ENCODE measurements at places on chromosomes 3 and 15.

GRCh38 chr3:49717211-49717958 is 2.1 kb downstream of the AMIGO3 start:
- no peak for DNase-seq

DNA sequence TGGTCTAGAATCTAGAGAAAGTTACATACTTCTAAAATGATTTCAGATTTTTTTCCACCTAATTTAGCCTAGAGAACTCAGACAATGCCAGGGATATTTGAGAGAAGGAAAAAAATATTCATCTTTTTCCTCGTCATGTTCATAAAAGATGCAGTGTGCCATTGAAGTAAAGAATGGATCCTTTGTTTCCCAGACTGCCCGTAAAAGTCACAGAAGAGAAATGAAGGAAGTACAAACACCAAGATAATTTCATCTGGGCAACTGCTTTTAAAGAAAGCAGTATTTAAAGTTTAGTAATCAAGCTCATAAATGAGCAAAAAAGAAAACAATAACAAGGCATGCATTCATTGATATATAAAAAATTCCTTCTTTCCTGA is 47.2 kb downstream of the TTC23 start:
- DNase-seq, result no peak

GRCh38 chr3:117304681-117305080 is 595.1 kb downstream of the TUSC7 start:
- no peak for DNase-seq

DNA sequence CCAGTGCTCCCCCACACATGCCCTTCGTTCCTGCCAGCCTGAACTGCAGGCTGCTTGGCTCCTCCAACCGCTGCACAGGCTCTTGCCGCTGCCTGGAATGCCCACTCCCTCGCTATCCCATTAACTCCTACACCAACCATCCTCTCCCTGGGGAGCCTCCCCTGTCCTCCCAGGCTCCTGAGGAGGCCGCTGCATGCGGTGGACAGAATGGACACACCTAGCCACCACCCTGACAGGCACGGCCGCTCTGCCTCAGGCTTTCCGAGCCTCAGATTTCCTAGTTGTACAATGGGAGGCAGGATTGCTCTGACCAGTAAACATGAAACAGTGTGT is 2.3 kb downstream of the PLXNB1 start:
- no peak for DNase-seq

DNA sequence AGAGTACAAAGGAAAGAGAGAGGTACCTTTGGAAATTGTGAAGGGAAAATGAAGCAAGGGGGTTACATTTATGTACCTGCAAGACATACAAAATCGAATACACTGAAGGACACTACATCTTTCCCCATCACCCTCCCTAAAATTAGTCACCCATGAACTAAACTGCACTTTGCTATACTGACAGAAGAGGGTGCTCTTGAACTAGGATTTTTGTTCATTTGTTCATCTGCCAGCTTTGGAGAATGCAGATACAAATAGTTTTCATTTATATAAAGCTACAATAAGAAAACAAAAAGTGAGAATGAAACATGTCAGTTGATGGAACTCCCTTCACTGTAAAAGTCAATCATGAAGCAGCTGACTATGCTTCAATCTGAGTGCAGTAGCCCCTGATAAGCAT is 55.7 kb downstream of the PCCB start:
- no peak for DNase-seq

- no peak for DNase-seq
Measured at GRCh38 chr3:129039271-129040038, 21.1 kb upstream of the GP9 start.

DNA sequence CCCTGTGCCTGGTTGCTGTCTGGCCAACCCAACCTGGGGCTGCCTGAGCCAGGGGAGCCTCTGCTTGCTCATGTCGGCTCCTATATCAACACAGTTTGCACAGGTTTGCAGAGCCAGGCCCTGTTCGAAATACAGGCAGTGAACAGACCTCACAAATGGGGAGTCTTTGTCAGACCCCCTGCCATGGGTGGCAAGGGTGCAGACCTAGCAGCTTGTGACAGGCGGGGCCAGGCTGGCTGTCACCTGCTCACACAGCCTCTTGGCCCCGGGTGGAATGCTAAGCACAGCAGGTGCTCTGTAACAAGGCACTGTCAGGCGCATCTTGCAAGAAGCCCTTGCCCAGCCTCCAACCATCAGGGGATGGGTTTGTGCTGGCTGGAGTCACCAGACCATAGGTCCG is 47.3 kb downstream of the BDH1 start:
- no peak for DNase-seq

GRCh38 chr3:89223188-89223587 is 115.8 kb downstream of the EPHA3 start:
- no peak for DNase-seq

GRCh38 chr15:78841891-78842290 is 30.6 kb upstream of the ADAMTS7 start:
- DNase-seq, result no peak

- no peak for DNase-seq
Measured at GRCh38 chr3:121999931-122000330, 22.1 kb downstream of the ILDR1 start.

DNA sequence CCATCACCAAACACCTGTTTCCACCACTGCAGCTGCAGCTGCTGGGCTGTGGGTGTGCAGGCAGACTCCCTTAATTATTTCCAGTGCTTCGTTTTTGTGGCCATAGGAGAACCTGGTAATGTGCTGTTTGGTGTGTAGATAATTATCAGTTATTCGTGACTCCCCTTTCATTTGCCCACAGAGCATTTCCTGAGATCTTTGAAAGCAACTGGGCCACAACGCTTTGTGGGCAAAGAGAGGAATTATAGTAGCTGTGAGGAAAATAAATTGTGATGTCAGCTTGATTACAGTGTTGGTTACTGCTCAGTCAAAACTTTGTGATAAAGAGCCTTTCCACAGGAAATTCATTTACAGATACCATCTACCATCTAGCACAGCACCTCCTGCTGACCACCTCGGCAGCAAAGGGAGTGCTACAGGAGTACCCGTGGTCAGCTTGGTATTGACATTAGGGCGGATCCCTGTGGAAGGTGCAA is 193.3 kb upstream of the SLCO3A1 start:
- no peak for DNase-seq

- DNase-seq, result no peak
Measured at GRCh38 chr3:135650309-135650708, 315.2 kb upstream of the PPP2R3A start.

DNA sequence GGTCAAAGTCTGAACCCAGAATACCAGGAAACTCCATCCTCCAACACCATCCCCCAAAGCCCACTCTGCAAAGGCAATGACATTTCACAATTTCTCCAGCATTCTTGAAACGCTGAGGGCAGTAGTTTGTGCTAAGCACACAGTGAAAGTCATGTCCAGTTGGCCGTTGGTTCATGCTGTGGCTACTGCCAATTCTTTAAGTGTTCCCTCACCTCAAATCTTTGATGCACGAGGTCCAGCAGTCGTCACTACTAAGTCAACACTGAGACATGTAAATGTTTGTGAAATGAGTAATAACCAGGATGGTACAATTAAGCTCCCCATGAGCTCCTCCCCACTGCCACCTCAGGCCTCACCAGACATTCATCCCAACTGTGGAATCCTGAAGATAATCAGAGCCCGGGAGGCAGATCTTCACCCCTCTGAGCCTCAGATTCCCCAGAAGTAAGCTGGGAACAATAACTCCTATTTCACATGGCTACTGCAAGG is 7.0 kb downstream of the SUCLG2 start:
- no peak for DNase-seq

DNA sequence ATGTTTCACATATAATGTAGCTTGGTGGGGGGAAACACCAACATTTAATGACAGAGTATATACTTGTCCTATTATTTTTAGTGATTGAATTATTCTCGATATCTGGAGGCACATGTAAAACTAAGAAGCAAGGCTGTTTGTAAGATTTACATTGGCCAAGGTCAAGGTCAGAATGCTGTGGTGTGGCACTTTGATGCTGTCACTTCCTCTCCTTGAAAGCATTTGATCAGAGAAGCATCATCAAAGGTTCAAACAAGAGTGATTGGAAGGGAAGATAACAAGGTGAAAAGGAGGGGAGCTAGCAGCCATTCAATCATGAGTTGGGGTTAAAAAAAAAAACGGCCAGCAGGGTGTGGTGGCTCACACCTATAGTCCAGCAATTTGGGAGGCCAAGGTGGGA is 26.4 kb downstream of the RTF1 start:
- DNase-seq, result no peak

GRCh38 chr15:98413933-98414546 is 234.3 kb upstream of the IGF1R start:
- no peak for DNase-seq

GRCh38 chr3:195249057-195249770 is 21.7 kb downstream of the XXYLT1 start:
- DNase-seq, result no peak

- no peak for DNase-seq
Measured at GRCh38 chr15:81071120-81071519, 63.0 kb upstream of the CFAP161 start.

DNA sequence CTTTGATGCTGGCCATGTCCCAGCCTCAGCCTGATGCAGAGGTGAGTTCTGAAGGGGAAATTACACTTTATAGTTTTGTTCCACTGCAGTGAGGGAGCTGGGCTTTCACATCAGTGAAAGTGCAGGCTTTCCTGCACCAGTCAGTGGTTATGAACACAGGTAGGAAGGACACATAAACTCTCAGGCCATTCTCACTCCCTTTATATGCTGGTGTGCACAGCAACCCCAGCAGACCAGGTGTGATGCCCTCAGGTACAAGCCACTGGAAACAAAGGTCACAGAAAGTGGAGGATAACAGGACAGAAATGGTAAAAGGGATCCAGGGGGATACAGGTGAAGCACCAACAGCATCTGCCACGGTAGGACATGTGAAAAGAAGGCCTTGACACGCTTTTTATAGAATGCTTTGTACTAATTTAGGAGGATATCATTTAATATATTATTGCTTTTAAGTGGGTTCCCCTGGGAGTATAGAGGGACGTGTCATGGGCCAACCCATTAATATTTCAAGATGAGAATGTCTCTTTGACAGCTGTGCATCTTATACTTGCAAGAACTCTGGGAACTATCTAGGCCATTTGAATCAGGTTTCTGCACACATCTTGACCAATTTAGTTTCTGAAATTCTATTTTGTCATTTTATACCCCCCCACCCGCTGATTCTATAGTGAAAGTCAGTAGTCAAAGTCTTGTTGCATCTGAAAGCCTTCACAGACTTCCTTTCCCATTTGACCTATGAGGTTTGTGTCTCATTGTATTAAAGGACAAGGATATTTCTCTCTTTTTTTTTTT is 25.0 kb upstream of the BLM start:
- no peak for DNase-seq

GRCh38 chr3:174815750-174816149 is 43.4 kb upstream of the NAALADL2 start:
- no peak for DNase-seq

- no peak for DNase-seq
Measured at GRCh38 chr3:157280354-157280753, 120.4 kb upstream of the CCNL1 start.

GRCh38 chr3:48929358-48930035 is 10.9 kb downstream of the ARIH2 start:
- no peak for DNase-seq

DNA sequence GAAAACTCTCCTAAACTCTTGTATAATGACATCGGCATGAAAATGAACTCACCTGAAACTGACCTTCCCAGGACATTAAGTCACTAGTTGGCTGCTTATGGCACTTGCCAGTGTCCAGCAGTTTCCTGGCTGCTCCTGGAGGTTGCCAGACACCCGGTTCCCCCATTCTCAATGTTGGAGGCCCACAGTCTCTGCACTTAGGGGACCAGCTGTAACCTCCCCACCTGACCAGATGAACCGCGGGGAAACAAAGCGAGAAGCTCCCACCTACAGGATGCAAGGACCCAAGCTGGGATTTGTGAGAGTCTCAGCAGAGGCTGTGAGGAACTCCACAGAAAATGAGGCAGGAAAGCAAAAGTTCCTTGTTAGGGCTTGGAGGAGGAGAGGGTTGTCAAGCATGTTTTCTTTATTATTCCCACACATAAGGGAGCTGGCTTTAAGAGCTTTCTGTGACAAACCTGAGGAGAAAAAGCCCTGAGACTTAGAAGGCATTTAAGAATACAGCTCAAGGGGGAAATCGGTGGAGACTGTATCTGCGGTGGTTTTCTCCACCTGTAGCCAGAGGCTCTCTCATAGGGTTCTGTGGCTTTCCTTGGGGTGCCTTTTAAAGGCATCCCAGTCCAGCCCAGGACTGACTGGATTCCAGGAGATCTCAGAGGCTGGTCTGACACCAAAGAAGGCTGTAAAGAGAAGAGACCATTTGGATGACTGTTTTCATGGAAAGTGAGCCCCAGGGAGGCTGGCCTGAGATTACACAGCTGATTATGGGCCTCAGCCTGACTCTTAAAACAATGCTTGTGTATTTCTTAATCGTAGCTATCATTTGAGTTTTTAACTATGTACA is 4.6 kb downstream of the TPM1 start:
- DNase-seq, result no peak

DNA sequence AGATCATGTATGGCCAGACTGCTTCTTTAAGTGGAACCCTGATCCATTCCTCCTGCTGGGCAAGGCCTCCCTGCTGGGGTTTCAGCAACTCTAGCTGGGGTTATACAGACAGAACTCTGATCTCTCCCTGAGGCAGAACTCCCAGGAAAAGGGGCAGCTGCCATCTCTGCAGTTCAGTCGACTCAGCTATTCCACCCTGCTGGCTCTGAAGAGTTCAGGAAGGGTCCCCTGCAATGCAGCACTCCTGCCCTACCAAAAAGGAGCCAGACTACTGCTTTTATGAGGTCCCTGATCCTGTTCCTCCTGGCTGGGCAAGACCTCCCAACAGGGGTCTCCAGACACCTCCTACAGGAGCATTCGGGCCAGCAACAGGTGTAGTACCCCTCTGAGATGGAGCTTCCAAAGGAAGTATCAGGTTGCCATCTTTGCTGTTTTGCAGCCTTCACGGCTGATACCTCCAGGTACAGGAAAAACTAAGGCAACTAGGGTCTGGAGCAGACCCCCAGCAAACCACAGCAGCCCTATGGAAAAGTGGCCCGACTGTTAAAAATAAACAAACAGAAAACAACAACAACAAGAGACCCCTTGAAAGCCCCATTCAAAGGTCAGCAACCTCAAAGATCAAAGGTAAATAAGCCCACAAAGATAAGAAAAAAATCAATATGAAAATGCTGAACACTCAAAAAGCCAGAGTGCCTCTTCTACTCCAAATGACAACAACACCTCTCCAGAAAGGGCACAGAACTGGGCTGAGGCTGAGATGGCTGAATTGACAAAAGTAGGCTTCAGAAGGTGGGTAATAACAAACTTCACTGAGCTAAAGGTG is 14.2 kb upstream of the CP start:
- no peak for DNase-seq

GRCh38 chr15:91265416-91265940 is 165.4 kb downstream of the SV2B start:
- no peak for DNase-seq

DNA sequence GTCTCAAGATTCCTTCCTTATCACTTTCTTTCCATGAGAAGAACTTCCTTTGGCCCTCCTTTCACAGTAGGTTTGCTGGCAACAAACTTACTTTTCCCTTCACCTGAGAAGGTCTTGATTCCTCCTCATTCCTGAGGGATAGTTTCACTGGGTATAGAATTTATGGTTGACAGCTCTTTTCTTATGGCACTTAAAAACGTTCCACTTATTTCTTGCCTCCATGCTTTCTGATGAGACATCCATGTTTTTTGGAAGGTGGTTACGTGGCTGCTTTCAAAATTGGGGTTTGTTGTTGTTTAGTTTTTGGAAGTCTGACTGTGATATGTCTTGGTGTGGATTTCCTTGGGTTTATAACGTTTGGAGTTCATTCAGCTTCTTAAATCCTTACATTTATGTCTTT is 8.2 kb upstream of the PLXNA1 start:
- no peak for DNase-seq
